Activated CD4-positive, alpha-beta T cell treated with anti-CD3 and anti-CD28 coated beads for 36 hours (primary cell): ENCODE measurements at places on chromosomes 7 and 10.

GRCh38 chr10:32417911-32418547 lies 27.9 kb upstream of the CCDC7 start:
- DNase-seq, result no peak

GRCh38 chr7:28595076-28595475 lies 182.8 kb downstream of the CREB5 start:
- no peak for DNase-seq

DNA sequence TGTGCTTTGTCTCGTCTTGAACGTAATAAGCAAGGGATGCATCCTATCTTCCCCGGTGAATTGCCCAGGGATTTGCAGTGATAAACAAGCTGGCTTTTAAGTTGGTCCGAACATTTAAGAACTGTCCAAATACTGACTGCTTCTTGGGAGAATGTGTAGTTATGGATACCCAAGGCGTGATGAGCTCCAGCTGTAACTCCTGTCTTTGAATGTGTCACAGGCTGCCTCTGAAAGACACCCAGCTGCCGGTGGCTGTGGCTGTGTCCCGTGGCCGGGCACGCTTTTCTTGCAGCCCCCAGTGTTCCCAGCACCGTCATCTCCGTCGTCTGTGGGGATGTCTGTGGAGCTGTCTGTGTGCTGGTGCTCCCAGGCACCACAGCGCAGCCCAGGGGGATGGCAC lies 118.1 kb downstream of the GLRX3 start:
- DNase-seq, result no peak

DNA sequence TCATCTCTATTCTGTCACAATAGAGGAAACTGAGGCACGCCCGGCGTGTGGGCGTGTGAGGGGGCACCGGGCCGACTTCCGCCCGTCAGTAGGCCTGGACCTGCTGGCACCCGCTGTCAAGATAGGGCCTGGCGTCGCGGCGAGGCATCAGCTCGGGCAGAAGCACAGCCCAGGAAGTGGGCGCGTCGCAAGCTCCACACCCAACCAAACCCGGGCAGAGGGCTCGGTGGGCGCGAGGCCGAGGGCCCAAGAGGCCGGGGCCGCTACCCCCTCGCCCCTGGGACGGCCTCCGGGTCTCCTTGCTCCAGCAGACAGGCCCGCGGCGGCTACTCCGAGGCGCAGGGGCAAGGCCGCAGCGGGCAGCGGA lies 91.2 kb downstream of the SPAG6 start:
- DNase-seq, result peak; percentile 66

DNA sequence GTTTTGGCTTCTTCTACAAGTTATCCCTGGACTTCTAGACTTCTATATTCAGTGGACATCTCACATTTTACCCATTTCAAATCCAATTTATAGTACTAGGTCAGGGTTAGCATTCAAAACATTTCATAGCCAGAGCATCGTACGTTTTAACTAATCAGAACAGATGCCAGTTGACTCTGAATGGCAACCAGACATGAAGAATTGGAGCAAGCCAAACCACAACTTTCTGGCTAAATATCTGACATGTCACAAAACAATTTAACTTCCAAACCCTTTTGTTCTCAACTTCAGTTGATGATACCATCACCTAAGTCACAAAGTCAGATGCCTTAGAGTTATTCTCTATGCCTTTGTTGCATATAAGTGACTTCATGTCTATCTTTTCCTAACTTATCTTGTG lies 1105.7 kb downstream of the XPNPEP1 start:
- DNase-seq, result no peak

DNA sequence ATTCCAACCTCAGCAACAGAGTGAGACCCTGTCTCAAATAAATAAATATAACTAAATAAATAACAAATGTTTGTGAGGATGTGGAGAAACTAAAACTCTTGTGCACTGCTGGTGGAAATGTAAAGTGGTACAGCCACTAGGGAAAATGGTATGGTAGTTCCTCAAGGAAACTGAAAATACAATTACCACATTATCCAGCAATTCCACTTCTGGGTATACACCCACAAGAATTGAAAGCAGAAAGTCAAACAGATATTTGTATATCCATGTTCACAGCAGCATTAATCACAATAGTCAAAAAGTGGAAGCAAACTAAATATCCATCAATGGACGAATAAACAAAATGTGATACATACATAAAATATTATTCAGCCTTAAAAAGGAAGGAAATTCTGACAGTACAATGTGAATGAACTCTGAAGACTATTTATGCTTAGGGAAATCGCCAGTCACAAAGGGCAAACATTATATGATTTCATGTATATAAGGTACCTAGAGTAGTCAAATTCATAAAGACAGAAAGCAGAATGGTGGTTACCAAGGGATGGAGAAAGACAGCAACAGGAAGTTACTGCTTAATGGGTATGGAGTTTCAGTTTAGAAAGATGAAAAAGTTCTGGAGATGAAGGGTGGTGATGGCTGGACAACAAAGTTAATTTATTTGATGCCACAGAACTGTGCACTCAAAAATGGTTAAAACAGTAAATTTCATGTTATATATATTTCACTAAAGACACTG lies 9.8 kb downstream of the ARHGAP12 start:
- DNase-seq, result no peak

DNA sequence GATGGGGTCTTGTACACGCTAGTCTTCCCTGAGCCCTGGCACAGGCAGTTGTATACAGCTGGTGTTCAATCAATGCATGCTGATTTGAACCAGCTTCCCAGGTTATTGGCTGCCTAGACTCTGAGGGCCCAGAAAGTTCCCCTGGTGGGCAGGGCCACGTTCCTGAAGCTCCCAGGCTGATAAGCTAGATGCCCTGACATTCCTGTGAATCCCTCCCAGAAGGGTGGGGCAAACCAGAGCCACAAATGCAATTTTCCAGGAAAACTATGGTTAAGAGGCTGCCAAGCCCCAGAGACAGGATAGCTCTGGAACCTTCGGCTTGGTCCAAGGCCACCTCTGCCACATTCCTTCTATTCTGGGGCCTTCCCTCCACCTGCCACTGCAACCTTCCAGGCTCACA lies 78.2 kb downstream of the FAM53B start:
- no peak for DNase-seq

- no peak for DNase-seq
These were observed 1085.4 kb upstream of the SORCS1 start for GRCh38 chr10:108249940-108250339.

DNA sequence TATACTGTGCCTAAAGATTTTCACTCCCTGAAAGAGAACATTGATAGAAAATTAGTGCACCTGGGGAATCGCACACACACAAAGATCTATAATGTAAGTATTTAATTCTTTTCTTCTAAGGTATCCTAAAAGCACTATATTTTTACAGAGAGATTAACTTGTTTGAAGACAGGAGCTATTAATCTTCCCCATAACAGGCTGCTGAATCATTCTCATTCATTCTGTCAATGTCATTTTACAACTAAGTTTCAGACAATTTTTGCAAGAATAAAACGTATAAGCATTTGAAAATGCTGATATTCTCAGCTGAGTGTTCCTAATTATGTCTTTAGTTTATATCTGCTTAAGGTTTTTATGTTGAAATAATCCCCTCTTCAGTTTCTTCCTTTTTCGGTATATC lies 776.7 kb downstream of the NXPH1 start:
- DNase-seq, result no peak

DNA sequence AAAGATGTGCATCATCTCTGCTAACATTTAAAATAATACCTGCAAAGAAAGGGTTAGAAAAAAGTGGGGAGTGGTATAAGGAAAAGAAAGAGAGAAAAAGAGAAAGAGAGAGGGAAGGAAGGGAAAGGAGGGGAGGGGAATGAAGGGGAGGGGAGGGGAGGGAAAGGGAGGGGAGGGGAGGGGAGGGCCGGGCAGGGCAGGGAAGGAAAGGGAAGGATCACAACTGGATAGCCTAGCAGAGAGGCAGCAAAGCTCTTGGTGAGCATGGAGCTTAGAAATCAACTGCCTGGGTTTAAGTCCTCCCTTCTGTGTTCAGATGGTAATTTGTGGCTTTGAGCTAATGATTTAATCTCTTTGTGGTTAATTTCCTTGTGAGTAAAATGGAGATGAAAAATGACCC lies 5.4 kb upstream of the FAM237B start:
- no peak for DNase-seq

DNA sequence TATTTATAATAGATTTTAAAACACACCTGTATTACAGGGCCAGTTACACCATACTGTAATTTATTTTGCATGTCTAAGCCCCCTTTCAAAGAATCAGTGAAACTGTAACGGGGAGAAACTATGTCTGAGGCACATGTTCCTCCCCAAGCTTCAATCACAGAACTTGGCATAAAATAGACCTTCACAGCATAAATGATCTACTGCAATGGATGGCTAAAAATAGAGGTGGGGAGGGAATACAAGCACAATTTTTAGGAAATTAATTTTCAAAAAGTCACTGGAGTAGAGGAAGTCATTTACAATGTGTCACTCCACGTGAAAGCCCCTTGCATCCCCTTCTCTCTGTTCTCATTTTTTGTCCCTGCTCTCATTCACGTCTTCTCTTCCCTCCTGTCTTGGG lies 385.2 kb downstream of the TNS3 start:
- DNase-seq, result no peak
